ENCODE measurements at places on chromosomes 12 and 14.

DNA sequence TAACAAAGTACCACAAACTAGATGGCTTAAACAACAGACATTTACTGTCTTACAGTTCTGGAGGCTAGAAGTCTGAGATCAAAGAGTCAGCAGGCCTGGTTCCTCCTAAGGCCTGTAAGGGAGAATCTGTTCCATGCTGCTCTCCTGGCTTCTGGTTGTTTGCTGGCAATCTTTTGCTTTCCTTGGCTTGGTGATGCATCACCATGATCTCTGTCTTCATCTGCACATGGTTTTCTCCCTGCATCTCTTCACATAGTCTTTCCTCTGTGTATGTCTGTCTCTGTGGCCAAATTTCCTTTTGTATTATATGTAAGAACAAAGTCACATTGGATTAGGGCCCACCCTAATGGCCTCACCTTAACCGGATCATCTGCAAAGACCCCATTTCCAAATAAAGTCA, 168.5 kb downstream of the CAPZA3 start:
- DNase-seq: no peak

DNA sequence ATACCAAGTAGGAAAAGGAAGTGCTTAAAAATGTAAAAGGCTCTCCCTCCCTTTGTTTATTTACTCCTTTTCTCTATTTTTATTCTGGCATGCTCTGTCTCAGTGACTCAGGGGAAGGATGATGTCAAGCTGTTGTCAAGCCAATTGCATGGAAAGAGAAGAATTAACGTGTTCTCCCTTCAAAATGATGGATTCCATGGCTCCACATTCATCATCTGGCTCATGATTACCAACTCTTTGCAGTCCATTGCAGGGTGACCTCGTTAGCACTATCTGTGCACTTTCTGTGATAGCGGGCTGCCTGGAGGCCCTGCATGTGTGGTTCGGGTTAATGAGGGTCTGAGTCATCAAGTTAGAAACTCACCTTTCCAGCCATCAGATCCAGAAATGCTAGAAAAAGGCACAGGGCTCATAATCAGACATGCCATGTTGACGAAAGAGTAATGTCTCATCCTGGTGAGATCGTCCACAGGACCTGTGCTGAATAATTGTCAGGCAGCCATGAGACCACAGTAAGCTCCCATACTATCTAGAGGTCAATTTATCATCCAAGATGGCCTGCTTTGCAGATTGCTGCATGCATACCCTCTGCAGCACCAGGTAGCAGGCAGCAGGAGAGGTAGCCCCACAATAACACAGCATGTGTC, 79.2 kb upstream of the BTG1 start:
- no peak for DNase-seq

DNA sequence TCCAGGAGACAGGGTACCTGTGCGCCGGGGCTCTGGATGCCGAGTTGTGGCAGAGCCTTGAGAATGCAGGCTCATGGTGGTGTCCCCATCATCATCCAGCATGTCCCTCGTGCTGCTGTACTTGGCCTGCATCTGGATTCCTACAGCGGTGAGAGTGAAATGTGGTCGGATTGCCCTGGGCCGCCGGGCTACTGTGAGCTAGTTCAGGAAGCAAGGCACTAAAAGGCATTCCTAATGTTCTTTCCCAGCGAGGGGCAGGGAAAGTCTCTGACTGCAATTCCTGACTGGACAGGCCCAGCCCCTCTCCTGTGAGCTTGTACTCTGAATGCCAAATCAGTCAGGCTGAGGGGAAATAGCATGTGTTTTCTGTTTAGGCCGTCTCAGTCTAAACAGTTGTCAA, at the start of gene CLEC1A:
CLEC1A (minus strand) TSS at position 195 of the 400 bp plus-strand sequence; CDS start at position 132, 63 bp downstream.
- no peak for DNase-seq

DNA sequence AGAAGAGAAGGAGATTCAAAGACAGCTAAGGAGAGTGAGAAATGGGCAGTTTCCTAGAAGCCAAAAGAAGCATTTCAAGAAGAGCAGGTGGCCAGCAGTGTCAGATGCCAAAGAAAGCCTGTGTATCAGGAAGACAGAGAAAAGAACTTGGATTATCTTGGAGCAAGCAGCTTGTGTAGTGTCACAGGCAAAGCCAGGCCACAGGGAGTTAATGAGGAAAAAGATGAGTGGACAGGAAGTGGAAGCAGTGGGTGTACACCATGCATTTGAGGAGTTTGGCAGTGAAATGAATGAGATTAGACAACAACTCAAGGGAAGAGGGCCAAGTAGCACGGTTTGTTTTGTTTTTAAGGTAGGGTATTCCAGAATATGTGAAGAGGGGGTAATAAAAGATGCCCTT, 5.6 kb upstream of the MYH7 start:
- no peak for DNase-seq

- DNase-seq: peak; percentile 27
These were observed 36.9 kb downstream of the BCL11B start for GRCh38 chr14:99234961-99235571.

DNA sequence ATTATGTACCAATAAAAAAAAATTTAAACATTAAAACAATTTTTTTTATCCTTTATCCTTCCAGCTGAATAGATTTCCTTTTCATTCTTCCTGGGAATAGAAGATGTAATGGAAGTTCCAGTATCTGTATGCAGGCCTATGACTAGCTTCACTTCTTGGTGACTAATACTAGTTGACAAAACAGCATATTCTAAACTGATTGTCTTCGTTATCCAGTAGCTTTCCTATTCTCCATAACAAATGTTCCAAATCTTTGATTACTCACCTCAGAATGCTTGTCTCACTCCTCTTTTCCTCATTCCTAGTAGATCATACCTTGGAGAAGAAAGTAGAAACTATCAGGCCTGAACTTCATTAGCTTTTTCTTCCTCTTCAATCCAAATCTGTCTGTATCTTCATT, 70.7 kb downstream of the PLEKHA5 start:
- no peak for DNase-seq

- DNase-seq: no peak
These were observed 326.6 kb downstream of the BTG1 start for GRCh38 chr12:91819132-91819447.

GRCh38 chr14:100042286-100042685, 22.9 kb upstream of the EVL start:
- no peak for DNase-seq
